ENCODE measurements at places on chromosomes 12 and 14.

- no peak for DNase-seq
These were observed 192.1 kb upstream of the GARIN6 start for GRCh38 chr12:99455350-99456035.

DNA sequence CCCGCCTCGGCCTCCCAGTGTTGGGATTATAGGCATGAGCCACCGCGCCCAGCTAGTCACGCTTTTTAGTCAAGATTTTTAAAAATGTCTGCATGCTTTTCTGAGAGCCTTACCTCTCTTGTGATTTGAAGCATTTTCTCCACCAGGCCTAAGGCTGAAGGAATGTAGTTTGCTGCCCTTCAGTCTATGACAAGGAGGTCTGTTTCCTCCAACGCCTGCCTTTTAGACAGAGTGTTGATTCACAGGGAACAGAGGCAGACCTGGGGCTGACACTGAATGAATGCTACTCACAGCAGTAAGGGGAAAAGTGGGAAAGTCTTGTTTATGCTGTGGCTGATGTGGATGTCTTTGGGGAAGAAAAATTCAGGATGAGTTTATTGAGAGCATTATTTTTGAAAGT is 27.2 kb upstream of the MDM2 start:
- no peak for DNase-seq

DNA sequence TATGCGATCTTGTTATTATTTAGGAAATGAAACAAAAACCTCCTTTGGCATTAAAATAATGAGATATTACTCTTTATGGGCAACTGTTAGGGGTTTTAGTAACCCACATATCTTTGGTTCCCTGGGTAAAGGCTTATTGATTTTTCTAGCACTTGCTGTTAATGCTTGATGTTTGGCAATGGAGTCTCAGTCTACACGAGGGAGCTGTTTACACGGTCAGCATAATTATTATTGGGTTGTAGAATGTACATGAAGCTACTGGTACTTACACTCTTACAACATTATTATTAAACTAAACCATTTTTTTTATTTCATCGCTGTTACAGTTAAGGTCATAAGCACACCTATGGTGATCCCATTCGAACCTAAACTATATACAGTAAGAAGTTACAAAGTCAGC is 12.1 kb downstream of the RPS29 start:
- no peak for DNase-seq

GRCh38 chr12:123065676-123066383 is 85.1 kb downstream of the PITPNM2 start:
- DNase-seq, result no peak

DNA sequence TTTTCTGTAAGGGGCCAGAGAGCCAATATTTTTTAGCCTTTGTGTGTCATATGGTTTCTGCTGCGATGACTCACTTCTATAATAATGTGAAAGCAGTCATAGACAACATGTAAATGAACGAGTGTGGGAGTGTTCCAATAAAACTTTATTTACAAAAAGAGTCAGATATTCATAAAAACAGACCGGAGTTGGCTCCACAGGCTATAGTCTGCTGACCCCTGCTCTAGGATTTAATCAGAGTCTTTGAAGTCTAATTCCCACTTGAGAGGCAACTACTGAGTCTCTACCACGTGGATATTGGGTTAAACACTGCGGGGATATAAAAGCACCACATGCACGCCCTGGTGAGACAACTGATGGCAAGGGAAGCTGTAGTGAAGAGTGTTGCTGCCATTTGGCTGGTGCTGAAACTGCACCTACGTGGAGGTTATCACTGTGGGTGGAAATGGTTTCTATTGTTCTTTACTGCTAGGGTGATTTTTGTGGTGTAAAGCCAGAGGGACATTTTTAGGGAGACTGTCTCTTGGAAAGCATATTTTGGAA is 3.6 kb upstream of the NINJ2 start:
- DNase-seq, result no peak

GRCh38 chr14:59208224-59208814 is 19.9 kb downstream of the DAAM1 start:
- no peak for DNase-seq

GRCh38 chr12:109115758-109116610 is at the start of gene ACACB:
ACACB (plus strand) TSS chr12:109116587; CDS start chr12:109139406, 22,819 bp downstream.
- DNase-seq, result no peak

GRCh38 chr12:57622293-57623245 is 10.4 kb downstream of the B4GALNT1 start:
- no peak for DNase-seq

DNA sequence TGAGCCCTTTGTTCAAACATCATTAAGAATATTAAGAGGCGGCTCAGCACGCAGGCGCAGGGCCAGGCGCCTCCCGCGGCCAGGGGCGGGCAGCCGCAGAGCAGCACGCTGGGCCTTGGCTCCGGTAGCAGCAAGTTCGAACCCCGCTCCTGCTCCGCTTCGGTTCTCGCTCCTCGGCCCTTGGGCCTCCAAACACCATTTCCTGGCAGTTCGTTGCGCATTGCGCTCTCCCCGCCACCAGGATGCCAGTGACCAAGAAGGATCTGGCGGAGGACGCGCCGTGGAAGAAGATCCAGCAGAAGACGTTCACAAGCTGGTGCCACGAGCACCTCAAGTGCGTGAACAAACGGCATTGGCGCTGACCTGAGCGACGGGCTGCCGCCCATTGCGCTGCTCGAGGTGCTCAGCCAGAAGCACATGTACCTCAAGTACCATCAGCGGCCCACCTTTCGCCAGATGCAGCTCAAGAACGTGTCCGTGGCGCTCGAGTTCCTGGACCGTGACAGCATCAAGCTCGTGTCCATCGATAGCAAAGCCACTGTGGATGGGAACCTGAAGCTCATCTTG is 6.9 kb upstream of the ACVRL1 start:
- no peak for DNase-seq

DNA sequence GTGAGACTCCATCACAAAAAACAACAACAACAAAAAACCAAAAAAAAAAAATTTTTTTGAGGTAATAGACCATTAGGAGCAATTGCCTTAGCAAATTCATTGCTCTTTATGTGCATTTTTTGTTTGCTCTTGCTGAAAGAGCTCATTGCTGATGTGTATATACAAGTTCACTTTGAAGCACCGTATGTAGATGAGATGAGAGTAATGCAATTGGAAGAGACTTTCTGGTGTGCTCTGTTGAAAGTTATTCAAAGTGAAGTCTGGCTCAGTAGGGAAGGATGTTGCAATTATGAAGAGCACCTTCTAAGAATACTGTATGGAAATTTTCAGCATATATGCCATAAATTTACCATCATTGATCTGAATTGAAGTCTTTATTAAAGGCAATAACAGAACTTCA is 46.7 kb upstream of the KLRD1 start:
- DNase-seq, result no peak

DNA sequence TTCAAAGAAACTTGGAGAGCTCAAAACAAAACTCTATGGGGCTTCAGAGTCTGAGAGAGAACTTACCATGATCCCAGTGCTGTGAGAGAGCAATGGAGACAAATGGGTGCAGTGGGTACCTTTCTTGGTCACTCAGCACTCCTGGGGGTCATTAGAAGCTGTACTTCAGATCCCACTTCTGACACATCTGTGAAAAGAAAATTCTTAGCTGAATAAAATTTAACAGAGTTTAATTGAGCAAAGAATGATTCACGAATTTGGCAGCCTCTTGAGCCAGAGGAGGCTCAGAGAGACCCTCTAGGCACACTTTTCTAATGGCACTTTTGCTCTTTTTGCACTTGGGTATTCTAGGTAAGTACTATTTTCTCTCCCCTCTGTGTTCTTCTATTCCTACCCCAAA is 96.8 kb upstream of the SYT10 start:
- DNase-seq, result no peak

DNA sequence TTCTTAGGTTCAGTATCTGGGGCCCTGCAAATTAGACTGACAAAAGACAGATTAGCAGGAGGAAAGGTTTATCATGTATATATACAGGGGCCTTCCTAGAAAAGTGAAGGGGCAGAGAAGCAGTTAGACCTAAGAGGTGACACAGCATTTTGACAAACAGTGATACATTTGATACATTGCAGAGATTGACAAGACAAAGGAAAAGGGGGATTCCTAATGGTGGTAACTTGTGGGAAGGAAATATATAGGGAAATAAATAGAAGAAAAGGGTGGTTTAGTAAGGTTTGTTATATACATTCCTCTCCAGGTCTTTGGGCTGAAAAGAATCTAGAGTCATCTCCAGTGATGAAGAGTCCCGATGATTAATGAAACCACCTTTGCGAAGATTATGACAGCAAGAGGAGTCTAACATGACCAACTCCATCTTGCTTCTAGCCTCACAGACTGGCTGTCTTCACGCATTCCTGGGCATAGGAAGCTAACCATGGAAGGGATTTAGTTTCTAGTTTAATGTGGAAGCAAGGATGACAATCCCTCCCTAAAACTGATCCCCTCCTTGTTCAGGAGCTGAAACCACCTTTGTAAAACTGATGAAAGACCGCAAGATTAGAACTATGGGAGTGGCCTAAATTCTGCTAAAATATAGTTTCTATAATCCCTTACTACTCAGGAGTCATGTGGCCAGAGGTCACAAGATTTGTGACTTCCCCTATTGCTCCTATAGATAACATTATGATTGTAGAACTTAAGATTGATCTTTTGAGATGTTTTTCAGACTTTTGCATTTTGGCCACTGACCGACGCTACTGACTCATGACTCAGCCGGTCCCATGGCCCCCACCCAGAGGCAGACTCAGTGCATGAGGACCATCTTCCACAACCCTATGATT is 31.1 kb upstream of the CPM start:
- DNase-seq, result no peak

GRCh38 chr12:23236066-23236780 is 611.3 kb downstream of the ETNK1 start:
- no peak for DNase-seq

DNA sequence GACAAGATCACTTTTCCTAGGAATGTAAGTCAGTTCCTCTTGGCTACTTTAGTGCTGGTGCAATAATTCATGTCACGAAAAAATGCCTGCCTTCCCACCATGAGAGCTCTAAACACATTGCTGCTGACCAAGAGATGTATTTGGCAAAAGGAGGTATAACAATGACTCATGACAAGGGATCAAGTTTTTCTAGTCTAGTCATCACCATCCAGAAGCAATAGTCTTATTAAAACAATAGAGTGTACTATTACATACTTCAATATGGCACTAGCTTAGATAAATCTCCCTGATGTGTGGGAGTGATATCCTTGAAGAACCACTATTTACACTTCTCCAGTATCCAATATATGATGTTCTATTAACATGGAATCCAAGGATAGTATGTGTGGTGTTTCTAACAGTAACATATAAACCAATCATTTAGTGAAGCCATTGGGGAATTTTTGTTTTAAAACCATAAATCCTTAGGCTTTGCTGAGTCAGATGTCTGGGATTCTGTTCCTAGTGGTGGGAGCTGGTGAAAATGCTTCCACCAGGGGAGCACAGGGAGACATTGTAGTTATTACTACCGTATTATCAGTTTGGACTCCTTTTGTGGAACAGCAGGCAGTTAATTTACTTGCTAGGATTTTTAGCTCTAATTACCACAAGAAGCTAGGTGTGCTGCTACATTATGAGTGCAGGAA is 1387.5 kb downstream of the LRFN5 start:
- no peak for DNase-seq

- peak; percentile 85 for DNase-seq
These were observed 604 bp downstream of the ZNF384 start for GRCh38 chr12:6688543-6688998.

- DNase-seq, result no peak
These were observed 100.4 kb downstream of the IRF2BPL start for GRCh38 chr14:76927971-76928700.
